ENCODE measurements at places on chromosomes 7 and 10.

DNA sequence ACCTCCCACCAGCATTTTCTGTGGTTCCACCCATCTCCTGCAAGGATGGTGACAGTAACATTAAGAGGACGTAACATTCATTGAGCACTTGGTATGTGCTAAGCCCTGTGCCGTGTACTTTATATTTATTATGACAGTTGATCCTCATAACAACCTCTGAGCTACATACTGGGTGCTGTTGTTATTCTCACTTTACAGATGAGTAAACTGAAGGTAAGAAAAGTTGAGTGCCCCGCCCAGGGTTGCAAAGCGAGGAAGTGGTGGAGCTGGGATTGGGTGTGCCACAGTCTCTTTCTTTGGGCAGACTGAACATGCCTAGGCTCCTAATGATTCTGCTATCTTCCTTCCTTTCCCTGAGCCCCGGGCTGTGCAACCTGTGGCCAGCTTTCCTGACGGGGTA is 107.4 kb downstream of the SH3PXD2A start:
- DNase-seq, result no peak

DNA sequence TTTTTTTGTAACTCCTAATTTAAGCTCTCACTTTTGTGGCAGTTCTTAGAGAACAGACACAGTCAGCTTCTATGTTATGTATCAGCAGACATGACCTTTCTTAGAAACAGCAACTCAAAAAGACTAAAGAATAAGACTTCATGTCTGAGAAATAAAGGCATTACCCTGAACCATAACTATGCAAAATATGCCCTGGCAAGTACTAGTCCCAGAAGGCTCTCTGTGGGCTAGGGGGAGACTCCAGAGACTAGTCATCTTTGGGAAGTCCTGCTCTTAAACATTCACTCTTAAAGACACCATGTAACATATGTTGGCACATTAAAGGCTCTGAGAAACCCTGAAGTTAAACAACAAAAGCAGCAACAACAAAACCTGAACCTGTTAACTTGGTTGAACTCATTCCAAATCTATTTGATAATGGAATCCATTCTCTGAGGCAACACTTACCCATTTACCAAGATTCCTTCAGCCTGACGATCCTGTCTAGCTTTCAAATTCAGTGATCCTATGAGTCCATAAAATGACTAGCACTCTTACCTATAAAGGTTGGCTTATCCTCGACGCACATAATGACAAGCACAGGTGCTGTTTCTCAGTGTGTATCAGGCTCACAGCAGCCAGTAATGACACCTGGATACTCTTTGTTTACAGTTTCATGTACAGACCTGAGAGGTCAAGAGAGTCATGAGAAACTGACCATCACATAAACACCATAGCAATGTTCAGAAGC is 62.3 kb downstream of the OSBPL3 start:
- no peak for DNase-seq

DNA sequence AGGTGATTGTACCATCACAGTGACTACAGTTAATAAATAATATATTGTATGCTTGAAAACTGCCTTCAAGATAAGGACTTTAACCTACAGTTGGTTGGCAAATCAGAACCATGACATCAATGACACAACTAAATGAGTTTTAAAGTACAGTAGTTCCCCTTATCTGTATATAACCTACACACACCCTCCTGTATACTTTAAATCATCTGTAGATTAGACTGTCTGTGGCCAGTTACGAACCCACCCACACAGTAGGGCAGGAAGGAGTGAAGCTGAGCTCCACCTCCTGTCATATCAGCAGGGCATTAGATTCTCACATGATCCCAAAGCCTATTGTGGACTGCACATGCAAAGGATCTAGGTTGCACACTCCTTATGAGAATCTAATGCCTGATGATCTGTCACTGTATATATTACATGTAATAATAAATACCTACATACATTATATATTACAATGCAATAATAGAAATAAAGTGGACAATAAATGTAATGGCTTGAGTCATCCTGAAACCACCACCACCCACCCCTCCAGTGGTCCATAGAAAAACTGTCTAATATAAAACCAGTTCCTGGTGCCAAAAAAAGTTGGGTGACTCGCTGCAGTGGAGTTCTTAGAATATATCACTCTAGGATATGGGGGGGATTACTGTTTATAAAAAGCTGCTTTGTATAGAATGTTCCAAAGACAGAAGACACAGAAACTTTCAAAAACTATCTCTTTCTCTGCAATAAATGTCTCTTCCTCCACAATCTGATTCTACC is 5.6 kb downstream of the TPK1 start:
- no peak for DNase-seq

DNA sequence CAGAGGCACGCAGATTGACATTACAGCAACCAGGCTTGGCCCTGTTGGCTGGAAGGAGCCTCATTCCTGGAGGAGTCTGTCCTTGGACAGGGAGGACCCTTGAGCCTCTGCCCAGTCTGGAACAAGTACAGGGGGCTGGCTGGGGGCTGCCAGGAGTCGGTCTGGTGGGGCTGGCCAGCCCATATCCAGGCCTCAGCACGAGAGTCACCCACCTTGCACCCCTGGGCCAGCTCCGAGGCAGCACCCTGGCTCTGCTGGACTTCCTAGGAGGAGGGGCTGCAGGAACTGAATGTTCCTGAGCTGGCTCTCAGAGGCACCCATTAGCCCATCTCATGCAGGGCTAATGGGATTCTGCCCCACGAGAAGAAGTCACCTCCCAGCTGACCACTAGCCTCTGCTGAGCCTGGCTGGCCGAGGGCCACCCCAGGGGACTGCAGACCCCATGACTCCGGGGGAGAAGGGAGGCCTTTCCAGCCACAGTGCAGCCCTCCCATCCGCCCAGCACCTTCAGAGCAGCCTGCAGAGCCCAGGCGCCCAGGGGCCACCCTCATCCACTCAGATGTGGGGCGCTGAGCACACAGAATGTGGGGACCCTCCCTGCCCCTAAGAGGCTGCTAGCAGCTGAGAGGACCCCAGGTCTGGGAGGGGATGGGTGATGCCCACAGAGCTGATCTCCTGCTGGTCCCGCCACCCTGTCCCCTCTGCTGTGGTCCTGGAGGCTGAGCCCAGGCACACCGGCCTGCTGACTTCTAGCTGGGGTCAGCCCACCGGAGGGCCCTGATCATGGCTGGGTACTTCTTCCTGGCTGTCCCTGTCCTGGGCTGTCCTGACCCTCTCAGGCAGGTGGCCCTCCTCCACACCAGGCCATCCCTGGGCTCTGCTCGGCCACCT is 14.8 kb upstream of the INPP5A start:
- DNase-seq, result no peak

- no peak for DNase-seq
These were observed 580 bp downstream of the EEPD1 start for GRCh38 chr7:36153571-36154097.

DNA sequence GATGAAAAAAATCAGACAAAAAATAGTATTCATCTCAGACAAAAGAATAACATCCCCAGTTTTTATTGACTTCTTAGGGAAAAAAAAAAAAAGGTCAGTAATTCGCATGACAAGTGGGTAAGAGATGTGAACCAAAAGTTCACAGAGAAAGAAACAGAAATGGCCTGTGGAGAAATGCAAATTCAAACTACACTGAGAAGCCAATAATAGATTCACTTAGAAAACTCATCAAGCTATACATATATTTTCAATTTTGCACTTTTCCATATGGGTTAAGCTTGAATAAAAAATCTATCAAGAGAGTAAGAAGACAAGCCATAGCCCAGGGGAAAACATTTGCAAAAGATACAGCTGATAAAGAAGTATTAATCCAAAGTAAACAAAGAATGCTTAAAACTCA is 28.0 kb downstream of the HERC4 start:
- no peak for DNase-seq

DNA sequence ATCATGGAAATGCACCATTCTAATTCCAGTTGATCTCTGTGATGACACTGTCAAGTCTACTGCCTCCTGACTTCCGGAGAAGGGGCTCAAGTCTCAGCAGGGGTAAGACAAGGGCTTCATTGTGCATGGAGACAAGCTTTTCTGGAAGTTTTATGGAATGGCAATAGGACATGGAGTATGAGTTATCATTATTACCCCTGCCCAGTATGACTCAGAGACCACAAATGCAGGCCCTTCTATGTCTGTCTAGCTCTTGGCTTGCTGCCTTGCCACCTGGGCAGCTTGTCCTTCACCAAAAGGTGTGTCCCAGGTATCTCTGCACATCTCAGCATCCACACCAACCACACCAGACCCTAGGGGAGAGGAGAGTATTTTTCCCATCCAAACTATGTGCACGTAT is 34.9 kb upstream of the KIAA1217 start:
- DNase-seq, result no peak

DNA sequence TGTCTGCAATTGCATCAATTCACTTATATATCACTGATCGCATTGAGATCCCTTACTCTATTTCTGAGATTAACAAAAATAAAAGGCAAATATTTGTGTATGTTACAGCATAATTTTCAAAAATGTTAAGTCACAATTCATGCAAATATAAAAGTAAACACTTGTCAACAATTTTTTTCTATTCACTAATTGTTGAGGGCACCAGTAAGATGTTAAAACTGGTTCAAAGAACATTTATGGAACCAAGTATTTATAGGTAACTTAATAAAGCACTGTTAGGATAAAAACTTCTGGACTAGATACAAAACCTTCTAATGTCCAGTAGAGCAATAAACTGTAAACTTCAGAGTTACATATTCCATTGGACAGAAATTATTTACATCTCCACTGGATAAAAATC is 586.1 kb upstream of the AUTS2 start:
- DNase-seq, result no peak

GRCh38 chr7:2512179-2512661 is 7.4 kb upstream of the LFNG start:
- no peak for DNase-seq

- no peak for DNase-seq
These were observed 21.8 kb upstream of the KIF5B start for GRCh38 chr10:32077896-32078485.

DNA sequence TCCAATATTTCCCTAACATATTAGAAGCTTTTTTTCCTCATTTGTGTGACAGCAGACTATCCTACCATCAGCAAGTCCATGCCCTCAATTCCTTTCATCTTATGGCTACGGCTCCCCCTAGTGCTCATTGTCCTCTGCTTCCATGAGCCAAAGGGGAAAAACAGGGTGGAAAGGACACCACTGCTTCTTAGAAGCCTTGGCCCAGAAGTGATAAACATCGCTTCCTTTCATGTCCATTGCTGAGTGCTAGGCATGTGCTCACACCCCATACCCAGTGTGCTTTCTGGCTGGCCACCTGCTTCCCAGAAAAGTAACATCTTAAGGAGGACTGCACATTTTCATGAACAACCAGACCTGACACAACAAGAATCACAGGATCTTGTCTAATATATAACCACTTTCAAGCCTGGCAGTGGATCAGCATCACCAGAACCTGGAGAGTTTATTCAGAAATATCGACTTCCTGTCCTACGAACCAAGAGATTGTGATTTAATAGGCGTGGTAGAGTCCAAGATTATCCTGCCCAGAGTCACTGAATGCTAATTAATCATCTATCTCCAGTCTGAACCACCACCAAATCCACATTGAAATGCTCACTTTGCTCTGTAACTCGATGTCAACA is 650.5 kb upstream of the SORCS1 start:
- DNase-seq, result no peak

GRCh38 chr7:55475855-55476803 is 96.2 kb downstream of the VOPP1 start:
- DNase-seq, result no peak

DNA sequence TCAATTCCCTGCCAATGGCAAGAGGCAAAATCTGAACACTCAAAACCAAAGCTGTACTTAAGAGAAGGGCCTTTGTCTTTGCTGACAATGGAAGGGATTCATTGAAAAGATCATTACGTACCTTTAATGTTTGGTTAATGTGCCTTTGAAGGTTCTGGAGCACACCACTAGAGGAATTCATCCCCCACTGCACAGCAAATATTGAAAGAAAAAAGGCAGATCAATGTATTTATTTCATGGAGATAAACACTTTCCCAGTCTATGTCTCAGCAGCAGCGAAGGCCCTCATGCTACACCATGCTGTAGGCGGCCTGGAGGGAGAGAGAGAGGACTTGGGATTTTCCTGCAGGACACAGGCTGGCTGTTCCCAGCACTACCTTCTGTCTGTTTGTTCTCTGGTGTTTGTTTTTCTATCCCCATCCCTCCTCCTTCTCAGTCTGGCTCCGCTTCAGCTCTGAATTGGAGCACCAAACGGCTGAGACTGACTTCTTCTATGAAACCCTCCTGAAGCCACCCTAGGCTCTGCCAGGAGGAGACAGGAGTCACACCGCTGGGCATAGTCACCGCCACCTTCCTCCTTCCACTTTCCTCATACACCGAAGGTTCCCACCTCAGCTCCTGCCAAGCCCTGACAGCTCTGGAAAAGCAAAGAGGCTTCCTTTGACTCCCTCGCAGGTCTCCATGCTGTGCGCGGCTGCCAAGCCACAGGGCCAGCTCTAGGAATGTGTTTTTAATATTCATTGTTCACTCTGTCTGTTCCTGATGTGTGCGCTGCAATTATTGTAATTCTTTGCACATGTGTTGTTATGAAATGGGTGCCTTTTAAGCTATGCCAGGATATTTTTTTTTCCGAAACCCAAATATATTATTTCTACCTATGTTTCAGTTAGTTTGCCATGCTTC is 301.5 kb downstream of the FZD1 start:
- no peak for DNase-seq

DNA sequence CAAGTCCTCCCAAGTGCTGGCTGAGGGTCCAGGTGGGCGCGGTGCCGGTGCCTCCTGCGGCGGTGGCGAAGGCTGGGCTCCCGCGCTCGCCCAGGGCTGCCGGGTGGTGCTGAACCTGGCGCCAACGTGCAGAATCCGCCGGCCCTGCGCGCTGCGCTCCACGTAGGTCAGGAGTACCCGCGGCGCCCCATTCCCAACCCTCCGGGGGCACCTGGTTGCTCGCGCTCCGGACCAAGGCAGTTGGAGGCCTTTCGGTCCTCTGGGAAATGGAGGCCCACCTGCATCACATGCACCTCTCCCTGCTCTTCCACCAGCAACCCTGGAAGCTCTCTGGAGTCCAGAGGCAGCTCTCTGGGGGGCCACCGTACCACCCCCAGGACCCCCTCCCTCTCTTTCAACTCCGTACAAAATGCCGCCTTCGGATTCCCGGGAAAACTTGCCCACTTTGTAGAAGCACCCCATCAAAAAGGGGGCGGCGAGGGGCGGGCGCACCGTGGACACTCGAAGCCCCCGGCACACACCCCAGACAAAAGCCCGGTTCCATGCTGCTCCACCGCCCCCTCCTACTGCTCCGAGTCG is 745 bp downstream of the SLC16A9 start:
- DNase-seq, result no peak

DNA sequence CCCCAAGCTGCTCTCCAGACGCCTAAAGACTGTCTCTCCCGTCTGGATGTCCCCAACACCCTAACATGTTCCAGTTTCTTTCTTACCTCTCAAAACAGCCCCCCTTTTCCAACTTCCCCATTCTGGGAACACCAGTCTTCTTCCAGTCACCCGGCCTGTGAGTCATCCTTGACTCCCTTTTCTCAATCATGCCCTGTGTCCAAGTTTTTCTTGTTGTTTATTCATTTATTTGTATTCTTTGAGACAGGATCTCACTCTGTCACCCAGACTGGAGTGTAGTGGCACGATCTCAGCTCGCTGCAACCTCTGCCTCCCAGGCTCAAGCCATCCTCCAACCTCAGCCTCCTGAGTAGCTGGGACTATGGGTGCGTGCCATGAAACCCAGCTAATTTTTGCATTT is 15.6 kb downstream of the SNX10 start:
- no peak for DNase-seq
